Aorta (tissue), 5 donors: ENCODE measurements at places on chromosomes 13 and 19.

- DNase-seq: no peak
Measured at GRCh38 chr13:79710376-79710775, 229.4 kb downstream of the NDFIP2 start.

GRCh38 chr19:48674921-48675824 lies 2.4 kb upstream of the NTN5 start:
- DNase-seq: peak; percentile 88

GRCh38 chr19:51098365-51099046 lies 9.7 kb downstream of the CTU1 start:
- DNase-seq: peak; percentile 82

DNA sequence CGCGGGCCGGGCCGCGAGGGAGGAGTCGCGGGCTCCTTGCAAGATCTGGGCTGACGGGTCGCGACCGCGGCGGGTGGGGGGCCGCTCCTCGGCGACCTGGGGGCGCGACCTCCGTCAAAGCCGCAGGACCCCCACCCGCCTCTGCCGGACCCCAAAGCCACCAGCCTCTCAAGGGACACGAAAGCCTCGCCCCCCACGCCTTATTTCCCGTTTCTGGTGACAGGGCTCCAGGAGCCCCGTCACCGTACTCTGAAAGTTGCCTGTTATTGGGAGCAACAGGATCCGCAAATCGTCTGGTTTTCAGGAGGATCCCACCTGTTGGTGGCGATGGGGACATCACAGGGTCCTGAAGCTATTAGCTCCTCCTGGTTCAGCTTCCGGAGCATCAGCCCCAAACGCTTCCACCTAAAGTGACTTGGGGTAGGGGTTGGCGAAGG lies 530 bp downstream of the MAU2 start:
- no peak for DNase-seq

DNA sequence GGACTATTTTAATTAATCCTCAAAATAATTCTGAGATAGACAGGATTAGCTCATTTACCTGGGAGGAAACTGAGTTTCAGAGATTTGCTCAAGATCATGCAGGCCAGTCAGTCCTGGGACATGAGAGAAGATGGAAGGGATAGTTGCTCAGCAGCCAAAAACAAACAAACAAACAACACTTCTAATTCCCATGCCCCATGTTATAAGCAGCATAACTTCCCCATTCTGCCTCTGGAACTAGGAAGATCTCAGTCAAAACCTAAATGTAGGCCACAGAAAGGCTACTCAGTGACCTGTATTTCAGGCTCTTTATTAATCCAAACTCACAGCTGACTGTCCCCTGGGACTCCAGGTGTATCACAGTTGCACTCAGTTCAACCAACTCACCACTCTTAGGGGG lies 489.2 kb upstream of the NBEA start:
- DNase-seq: no peak

DNA sequence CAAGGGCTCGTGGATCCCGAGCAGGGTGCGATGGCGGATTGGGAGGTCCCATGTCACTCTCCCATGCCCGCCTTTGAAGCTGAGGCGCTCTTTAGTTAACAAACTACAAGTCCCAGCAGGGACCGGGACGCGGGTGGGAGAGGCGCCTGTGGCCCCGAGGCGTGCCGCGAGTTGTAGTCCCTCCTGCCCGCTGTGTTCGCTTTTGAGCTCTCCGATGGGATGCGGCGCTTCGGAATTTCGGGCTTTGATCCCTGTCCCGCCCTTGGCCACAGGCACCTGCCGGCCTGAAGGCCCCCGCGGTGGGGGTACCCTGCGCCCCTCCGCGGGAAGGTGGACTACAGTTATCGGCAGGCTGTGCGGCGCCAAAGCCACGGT lies 11.0 kb downstream of the CYTH2 start:
- peak; percentile 81 for DNase-seq

GRCh38 chr13:66301006-66301405 lies 929.1 kb downstream of the PCDH9 start:
- DNase-seq: no peak

DNA sequence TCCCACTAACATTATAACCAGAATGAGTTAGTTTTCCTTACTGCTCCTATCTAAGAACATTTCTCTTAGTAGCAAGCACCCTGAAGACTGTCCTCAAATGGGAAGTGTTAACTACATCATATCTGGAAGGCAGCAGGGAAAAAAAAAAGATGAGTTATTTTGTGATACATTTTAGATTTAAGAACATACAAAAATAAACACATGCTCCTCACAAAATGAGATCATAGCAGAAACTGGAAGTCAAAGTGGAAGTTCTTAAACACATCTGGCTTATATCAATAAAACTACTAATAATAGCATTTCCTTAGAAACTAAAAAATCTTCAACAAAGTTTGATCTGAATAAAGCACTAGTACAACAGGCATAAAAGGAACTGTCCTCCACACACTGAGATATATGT lies 70.4 kb downstream of the SLITRK6 start:
- DNase-seq: no peak

DNA sequence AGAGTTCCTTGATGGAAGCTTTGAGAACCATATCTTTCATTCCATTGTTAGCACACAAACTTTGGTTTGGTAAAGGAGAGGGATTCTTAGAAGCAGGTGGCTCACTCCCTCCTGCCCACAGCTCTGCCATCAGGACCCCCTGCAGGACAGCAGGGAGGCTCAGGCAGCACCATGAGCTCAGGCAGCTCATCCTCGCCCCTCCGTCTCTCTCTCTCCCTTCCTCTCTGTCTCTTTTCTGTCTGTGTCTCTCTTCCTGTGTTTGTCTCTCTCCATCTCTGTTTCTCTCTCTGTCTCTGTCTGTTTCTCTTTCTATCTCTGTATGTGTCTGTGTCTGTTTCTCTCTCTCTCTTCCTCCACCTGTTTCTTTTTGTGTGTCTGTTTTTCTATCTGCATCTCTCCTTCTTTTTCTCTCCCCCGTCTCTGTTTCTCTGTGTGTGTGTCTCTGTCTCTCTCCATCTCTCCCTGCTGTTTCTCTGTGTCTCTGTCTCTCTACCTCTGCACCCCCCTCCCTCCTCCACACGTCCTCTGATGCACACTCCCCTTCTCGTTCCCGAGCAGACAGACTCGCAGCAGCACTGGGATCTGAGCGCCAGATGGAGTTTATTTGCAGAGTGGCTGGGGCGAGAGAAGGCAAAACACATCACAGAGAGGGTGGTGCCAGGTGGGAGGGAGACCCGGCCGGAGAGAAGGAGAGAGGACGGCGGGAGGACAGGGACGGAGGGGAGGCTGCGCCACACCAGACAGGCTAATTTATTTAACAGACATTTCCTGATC lies 8.7 kb downstream of the SBK2 start:
- DNase-seq: no peak

GRCh38 chr19:45785097-45785496 lies 2.8 kb upstream of the DMPK start:
- no peak for DNase-seq

DNA sequence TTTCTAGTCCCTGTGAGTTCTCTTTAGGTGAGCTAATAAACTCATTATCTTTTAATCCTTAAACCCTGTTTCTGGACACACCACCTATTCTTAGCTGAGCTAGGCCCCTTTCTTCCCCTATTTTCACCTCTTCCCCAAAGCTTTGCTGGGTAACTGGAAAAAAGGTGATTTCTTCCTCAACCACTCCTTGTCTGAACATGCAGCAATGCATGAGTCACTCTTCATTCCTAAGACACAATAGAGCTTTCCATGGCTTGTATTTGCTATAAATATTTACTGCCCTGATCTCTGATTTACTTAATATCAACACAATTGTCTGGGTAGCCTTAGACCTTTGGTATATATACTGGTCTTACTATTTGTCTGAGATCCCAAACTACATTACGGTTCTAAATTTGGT lies 370.9 kb downstream of the KLF5 start:
- no peak for DNase-seq

DNA sequence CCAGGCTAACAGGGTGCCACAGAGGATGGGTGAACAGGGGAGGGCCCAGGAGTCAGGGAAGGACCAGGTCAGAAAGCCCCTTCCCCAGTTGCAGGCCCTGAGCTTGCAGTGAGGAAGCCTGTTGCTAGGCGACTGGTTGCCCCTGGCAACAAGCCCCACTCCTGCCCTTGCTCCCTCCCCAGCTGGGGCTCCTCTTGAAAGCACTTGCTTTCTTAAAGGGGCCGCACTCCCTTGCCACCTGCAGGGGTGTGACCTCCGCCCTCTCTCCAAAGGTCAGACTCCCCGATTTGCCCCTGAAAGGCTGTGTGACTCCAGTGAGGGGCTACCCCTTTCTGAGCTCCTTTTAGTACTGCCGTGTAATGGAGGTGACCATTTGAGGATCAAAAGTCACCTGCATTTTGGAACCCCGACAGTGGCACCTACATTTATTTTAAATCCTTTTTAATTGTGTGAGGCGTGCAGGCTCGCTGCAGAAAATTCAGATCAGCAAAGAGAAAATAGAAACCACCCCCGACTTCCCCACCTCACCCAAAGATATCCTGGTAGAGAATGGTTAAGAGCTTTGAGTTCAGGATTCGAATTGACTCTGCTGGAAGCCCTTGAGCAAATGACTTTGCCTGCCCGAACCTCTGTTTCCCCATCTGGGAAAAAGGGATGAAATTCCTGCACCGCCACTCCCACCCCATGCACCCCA lies 4.8 kb downstream of the FCHO1 start:
- DNase-seq: no peak

GRCh38 chr13:90547272-90547790 lies 800.2 kb upstream of the MIR17HG start:
- DNase-seq: no peak

DNA sequence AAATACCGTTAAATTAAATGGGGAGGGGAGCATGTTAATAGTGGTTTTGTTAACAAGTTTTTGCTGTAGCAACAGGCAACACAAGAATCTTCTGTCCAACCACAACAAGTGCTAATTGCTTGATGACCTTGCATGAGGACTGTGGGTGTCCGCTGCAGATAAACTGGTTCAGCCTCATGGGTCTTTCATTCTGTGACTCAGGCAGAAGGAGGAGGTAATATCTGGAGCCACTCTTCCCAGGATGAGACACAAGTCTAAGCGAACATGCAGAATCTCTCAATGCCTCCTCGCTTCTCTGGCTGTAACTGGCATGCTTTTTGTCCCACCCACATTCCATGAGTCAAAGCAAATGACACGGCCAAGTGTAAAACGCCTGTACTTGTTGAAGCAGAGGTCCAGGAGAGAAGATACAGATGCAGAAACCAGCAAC lies 56.6 kb upstream of the MYO16 start:
- no peak for DNase-seq

DNA sequence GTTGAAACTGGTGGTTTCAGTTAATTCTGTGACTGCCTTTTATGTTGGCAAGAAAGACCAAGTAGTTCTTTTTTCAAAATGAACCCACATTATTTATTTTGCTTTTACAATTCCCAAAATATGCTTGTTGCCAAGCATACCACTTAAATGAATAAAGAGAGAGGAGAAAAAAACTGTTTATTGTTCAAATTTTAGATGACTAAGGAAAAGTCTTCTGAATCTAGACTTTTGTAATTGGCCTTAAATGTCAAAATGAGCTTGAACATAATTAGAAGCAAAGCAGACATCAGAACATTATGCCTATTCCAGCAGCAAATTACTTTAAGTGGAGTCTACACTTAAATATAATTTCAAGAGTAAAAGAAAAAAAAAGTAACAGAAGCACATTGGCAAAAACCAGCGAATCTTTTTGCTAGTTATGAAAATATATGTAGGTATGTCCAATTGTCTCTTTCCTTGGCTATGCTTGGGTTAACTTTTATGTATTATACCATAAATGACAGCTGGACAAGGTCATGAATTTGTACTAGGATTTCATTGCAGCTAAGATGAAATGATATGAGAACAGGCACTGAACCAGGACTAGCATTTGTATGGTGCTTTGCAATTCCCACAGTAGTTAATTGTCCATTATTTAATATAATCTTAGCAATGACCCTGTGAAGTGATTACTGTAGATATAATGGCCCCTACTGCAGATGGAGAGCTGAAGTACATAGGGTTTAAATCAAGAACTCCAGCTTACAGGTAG lies 211.9 kb downstream of the NALCN start:
- DNase-seq: no peak

DNA sequence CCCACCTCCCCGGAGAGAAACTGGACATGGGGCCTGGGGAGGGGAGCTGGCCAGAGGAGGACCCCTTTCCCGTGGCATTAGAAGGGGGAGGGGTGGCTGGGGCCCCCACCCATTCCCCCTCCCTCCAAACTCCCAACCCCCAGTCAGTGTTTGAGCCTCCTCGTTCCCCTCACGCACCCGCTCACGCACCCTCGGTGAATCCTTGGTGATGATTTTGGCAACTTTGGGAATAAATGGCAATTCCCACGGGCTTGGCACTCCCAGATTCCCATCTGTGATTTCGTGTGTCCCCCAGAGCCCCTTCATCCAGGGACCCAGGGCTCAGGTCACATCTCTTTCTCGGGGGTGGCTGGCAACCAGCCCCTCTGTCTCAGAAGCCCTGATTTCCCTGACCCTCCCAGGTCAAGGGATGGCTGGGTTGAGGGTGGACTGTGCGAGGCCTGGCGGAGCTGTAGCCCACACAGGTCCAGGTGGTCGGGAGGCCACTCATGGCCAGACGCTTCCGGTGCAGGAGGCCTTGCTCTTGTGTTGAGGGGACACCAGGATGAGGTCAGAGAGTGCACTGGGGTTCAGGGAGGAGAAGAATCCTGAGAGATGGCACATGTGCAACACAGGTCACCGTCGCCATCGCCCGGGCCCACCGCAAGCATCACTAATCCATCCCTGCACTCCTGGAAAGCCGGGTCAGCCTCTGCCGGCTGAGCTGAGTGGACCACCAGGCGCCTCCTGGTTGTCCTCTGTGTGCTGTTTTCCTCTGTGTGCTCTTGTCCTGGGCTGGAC lies 20.7 kb downstream of the EPN1 start:
- DNase-seq: peak; percentile 58

DNA sequence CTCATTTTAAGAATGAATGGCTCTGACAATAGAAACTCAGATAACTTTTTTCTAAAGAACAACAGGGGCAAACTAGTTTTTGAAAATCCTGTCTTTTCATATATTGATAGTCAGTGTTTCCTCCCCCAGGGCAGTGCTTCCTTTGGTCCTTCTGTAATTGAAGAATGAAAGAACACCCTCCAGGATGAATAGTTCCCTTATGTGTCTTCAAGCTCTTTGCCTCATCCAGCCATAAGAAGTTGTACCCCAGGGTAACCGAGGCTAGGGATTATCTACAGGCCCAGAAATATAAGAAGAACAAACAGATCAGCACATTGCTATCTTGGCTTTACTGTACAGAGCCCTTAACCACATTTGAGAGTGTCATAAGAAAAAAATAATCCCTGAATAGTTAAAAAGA lies 12.1 kb upstream of the ERICH6B start:
- no peak for DNase-seq

GRCh38 chr13:39371706-39372105 lies 231.3 kb downstream of the LHFPL6 start:
- no peak for DNase-seq

DNA sequence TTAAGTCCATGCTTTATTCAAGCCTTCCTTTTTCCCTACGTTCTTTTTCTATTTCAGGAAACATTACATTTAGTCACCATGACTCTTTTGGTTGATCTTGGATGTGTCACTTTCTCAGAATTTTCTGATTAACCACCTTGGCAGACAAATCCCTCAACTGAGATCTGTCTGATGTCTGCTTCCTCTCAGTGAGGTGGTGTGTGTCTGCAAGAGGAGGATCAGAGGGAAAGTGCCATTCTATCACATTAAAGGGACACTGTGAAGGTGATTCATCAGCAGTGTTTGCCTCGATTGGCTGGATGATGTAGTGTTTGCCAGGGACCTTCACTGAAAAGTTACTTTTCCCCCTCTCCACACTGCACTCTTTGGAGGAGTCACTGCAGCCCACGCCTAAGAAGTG lies 3.0 kb upstream of the CCNP start:
- DNase-seq: no peak
